ENCODE measurements at places on chromosomes 7 and 10.

DNA sequence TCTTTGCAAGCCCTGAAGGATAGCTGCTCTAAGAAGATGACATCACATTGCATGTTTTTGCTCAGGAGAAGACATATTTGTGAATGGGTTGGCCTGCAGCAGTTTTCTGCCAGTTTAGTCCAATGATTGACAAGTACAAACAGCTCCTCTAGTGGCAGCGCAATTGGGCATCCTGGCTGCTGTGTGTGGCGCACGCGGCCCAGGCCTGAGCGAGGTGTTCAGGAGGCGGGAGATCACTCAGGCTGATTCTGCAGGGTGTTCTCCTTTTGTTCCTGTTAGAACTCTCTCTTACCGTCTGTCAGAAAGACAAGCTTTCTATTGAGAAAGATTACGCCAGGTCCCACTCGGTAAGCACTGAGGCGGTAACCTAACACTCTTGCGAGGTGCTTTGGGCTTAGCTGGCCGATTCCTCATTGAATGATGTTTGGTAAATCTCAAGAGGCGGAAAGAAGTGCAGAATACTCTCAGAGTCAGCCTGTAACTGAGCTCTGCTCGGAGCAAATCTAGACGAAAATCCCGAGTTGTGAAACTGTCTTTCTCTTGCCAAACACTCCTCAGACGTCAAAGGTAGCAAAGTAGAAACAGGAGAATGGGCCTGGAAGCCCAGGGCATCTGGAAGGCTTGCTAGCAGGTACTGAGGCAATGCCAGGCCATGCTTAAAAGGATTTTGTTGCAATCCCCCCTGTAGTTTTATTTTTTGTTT lies 219.2 kb upstream of the BMPER start:
- DNase-seq: no peak

DNA sequence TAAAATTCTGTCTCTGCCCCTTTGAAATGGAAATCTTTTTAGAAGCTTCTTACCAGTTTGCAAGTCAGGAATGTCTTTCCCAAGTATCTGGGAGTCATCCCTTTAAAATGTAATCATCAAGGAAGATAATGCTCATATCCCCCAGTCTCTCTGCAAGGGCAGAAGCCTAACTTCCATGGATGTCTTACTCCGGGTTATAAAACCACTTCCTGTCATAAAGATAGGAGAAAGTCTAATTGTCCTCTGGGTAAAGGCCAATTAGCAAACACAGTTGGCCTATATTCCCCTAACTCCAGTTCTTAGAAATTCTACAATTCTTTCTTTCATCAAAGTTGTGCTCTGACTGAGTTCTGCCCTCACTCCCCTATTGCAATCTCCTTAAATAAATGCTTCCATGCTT lies 1631.5 kb upstream of the LRRTM3 start:
- no peak for DNase-seq

- DNase-seq: no peak
Measured at GRCh38 chr7:19663816-19664462, 44.9 kb downstream of the POLR1F start.

- DNase-seq: no peak
Measured at GRCh38 chr10:132991706-132992432, 49.5 kb upstream of the CFAP46 start.

GRCh38 chr7:40885503-40885902 lies 750.7 kb downstream of the SUGCT start:
- DNase-seq: no peak

DNA sequence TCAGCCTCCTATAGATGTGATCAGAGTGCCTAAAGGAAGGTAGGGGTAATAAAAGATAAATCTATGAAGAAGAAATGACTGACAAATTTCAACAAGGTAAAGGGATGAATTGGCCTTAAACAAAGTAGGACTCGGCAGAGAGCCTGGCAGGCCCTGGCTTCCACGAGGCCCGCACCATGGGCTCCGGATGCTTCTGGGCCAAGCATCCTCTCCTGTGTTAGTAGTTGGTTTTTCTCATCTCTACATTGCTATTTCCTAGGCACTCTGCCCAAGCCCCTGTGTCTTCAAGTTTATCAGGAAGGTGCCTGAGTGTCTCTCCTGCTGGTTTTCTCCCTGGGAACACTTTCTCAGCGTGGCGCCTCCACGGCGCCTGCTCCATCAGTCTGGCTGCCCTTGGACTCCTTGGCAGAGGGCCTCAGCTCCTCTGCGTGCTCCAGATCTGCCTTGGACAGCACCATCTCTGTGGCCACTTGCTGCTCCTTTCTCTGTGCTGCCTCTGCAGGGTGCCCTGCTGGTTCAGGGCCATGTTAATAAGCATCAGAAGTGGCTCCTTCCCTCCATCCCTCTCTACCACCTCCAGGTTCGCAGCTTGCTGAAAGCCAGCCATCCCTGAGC lies 413.3 kb upstream of the DPP6 start:
- no peak for DNase-seq

GRCh38 chr7:30068117-30068516 lies 39.9 kb downstream of the PLEKHA8 start:
- DNase-seq: no peak

DNA sequence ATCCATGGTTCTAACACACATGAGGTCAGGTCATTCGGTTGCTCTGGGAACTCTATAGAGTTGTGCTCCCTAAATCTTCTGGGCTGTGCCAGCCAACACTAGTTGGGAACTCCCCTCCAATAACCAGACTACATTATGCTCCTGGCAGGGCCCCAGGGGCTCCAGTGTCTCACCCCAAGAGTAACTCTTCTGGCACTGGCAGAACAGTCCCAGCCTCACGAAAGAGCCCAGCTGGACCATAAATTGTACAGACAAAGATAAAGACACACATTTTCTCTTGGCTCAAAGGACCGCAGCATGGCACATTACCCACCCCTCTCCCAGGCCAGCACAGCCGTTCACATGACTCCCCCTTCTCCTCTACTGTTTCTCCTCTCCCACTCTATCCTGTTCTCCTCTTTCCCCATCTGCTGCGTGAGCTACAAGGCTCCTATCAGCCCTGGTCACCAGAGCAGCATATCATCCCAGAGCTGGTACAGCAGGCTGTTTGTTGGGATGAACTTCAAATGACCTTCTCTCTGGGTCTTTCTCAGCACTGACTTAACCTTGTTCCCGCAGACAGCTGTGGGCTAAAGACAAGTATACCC lies 230.6 kb downstream of the PLXNA4 start:
- no peak for DNase-seq

DNA sequence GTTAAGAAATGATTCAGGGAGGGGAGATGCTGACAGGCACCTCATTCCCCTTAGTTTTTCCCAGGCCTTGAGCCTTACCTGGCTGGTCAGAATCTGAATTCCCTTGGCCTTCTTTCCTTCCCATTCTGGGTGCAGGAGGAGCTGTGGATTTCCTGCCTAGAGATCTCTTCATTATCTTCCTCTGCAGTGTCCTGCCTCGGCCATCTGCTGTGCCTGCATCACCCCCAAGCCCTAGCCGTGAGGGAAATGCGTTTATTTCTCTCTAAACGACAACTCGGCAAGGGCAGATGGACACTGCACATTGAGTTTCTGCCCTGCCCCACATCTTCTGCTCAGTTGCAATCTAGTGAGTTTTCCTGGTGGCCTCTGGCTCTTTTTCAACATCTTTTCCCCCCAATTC lies 26.7 kb downstream of the ZCWPW1 start:
- no peak for DNase-seq

- no peak for DNase-seq
Measured at GRCh38 chr10:130801784-130802183, 509.7 kb downstream of the TCERG1L start.

DNA sequence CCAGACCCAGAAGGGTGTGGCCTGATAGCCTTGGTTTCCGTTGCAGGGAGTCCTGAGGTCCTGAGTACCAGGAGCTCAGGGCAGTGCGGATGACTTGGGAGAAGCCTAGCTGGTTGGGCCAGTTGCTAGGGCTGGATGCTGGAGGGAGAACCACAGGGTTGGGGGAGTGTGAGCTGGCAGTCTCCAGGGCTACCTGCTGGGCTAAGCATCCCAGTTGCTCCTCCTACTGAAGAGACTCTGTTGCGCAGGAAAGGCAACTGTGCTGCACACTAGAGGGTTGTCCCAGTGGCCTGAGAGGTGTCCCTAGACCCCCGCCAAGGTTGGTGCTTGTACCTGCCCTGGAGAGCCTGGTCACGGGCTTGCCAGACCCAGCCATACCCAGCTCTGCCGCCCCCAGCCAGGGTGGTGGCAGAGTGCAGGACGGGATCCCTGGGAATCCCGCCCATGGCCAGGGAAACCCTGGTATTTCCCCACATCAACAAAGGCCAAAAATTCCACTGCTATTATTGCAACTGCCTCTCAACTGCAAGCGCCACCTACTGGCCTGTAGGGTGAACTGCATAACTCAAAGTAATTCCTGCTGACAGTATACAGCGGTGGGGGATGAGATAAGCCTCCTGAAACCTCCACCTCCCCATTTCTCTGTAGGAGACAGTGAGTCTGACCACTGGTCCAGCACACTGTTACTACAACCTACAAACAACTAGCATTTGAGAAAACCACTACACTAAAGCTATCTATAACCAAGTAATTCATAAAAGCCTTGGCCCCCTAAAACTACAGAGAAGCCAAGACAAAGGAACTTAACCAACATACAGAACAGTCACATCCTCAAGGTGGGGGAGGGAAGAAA lies 67.6 kb upstream of the DDC start:
- DNase-seq: peak; percentile 34

DNA sequence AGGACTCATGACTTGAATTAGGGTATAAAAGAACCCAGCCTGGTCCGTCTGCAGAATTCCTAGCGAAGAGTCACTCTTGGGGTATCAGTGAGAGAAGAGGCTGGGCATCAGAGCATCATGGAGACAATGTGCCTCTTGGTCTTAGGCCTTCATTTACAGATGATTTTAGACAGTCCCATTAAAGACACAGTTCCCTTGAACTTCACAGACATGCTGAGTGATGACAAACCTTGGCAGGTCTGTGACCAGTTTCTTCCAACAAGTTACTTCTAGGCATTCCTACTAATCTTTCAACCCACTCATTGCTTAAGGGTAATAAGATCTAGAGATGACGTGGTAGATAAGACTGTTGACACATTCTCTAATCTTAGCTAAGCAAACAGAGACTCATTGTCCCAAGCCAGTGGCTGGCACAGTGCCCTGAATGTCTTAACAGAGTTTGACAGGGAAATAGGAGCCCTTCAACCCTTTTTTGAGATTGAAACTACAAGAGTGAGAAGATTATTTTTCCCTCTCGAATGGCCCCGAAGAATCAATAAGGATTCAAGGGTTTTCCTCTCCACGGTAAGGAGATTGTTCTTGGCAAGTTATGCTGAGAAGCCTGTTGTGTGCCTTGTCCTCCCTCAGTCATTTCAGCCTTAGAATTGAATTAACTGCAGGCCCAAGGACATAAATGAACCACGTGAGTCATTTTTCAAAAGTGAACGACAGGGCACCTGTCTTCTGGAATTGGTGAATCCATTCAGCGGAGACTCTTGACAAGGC lies 281.1 kb downstream of the CCDC3 start:
- no peak for DNase-seq

GRCh38 chr10:61618388-61618961 lies 44.3 kb upstream of the CABCOCO1 start:
- no peak for DNase-seq

DNA sequence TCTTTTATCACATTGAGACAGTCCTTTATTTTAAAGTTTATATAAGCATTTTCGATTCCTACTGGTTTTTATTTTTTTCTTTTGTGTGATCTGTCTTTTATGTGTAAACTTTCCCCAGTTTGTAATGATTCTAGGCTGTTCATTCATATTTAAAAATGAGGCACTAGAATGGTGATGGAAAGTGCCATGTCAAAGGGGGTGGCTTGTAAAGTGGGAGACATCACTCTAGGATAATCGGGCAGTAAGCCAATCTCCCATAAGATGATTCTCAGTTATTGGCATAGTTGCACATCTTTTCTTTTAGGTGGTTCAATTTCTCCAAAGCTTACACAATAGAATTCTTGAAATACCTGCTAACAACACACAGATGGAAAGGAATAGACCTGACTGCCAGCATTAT lies 90.4 kb downstream of the ABCA13 start:
- DNase-seq: no peak

DNA sequence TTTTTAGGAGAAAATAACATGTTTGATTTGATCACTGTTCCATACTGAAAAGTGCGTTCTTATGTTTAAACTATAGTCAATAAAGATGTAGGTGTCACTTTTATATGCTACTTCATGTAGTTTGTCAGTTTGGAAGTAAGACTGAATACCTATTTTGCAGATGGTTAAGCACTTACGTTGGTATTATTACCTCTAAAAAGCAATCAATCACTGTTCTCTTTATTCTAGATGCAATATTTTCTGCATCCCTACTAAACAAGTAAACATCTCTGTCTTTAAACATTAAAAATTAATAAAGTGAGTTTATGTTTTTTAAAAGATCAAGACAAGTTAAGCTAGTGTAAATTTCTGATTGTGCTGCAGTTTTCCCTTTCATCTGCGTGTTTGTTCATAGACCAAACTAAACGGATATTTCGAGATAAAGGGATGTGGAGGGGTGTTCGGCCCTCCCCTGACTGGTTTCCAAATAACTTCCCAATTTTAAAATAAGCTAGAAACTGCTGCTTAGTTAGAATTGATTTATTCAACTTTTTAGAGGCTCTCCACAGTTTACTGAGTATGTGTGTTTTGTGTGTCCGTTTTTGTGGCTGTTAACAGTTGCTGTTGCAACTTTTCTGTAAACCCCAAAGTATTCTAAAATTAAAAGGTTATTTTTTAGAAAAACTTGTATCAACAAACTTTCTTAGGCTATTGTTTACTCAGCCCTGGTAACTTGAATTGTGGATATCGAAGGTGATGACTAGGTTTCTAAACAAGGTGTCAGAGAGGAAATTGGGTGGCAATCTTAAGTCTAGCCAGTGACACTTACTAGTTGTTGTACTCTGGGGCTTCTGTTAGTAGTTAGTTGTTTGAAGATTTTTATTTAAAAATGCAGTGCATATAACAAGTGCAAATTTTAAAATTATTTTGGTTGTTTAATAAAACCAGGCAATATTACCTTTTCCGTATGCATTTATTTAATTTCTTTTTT lies 974 bp downstream of the KIF11 start:
- DNase-seq: no peak

DNA sequence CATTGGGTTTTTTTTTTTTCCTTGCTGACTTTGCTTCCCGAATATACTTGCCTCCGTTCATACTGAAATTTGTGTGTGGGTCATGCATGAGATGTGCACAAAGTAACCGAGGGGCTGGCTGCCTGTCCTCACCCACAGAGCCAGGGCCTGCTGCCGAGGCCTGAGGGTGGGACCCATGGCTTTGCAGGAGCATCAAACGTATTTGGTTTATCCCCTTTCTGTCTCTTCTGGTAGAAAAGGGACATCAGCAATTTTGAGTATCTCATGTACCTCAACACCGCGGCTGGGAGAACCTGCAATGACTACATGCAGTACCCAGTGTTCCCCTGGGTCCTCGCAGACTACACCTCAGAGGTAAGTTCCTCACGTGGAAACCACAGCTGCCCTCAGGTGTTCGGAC lies 3.5 kb upstream of the LRRC18 start:
- no peak for DNase-seq

GRCh38 chr10:98417481-98417959 lies 2.5 kb upstream of the PYROXD2 start:
- no peak for DNase-seq

- DNase-seq: no peak
Measured at GRCh38 chr10:23345861-23346260, 1.3 kb upstream of the C10orf67 start.
